ENCODE measurements at places on chromosomes 3 and 15. TPM values are rescaled to one million over a fixed set of nuclear protein-coding genes. Genes with fewer than 3 reads are reported as not detected.

APOD gene
- 673 TPM for polyA plus RNA-seq

GATM gene
- 58.9 TPM for polyA plus RNA-seq

MOBP gene
- polyA plus RNA-seq = 204 TPM

SHC4 gene
- 0.78 TPM for polyA plus RNA-seq

All from brain (organoid and tissue), 16 donors.